CD8-positive, alpha-beta T cell (primary cell): ENCODE measurements at places on chromosomes 2 and 18.
A peak's percentile ranks its signal among the peaks of the same experiment; 100 is the strongest.

- no peak for DNase-seq
Measured at GRCh38 chr2:219803294-219803693, 175.9 kb downstream of the SLC4A3 start.

DNA sequence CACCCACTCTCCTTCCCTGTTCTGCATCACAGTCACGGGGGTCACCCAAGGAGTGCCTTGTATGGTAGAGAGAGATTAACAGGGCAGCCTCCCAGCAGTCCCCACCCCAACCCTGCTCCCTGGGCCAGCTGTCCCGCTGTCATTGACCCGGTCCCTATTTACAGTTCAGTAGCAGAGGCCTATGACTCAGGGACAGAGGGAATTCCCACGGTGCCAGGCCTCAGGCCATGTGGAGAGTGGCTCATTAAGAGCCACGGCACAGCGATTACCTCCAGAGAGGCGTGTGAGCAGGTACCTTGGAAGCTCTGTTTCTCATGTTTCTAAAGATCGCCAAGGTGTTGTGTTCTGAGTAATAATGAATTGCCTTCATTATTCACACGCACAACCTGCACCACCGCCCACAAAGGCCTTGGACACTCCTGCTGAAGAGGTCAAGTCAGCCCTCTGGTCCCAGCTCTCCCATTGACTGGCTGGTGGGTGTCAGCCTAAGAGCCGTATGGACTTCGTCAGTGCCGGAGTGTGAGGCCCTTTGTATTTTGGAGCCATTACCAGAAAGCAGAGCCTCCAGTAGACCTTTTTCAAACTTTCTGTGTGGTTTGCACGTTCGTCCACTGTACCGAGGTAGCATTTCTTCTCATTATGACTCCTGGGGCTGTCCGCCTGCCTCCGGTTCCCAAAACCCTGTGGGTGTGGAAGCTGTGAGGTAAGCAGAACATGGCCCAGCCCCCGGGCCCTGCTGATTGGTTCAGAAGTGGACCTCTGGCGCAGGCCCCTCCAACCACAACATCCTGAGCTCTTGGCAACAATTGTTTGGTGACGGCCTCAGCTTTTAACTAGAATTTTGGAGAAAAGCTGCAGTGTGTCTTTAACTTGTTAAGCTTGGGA, 47.0 kb downstream of the SERTAD2 start:
- peak; percentile 70 for DNase-seq

- no peak for DNase-seq
Measured at GRCh38 chr2:120787111-120787821, 51.6 kb downstream of the GLI2 start.

DNA sequence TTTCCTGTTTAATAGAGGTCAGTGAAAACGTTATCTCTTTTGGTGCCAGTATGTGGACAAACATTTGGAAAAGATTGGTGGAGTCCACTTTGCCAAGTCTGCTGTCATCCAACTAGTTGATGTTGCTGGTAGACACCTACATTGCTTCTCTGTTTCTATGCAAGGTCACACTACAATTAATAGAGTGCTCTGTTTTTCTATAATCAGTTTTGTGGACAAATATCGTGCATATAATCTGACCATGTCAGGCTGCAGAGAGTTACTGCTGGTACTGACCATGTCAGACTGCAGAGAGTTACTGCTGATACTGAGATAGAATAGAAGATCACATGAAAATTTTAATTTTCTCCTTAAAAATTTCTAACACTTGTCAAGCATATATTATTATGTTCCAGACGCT, 603.3 kb downstream of the TSN start:
- DNase-seq, result no peak

GRCh38 chr2:62265106-62265505, 69.2 kb downstream of the B3GNT2 start:
- no peak for DNase-seq

- no peak for DNase-seq
Measured at GRCh38 chr2:86393521-86394491, 47.4 kb upstream of the KDM3A start.

GRCh38 chr2:12240206-12240605, 476.5 kb upstream of the TRIB2 start:
- DNase-seq, result no peak

GRCh38 chr2:46296840-46297545, at the start of gene EPAS1:
Gene EPAS1, plus strand, starts transcription at chr2:46297407. Its CDS starts 505 bp downstream, at chr2:46297912.
- DNase-seq, result peak; percentile 83

GRCh38 chr2:45013229-45014015, 4.2 kb upstream of the SIX2 start:
- DNase-seq, result no peak

- DNase-seq, result no peak
Measured at GRCh38 chr2:176106581-176107539, at the start of gene HOXD11. Gene HOXD11, plus strand, starts transcription at chr2:176107280. Its CDS starts 76 bp downstream, at chr2:176107356.

DNA sequence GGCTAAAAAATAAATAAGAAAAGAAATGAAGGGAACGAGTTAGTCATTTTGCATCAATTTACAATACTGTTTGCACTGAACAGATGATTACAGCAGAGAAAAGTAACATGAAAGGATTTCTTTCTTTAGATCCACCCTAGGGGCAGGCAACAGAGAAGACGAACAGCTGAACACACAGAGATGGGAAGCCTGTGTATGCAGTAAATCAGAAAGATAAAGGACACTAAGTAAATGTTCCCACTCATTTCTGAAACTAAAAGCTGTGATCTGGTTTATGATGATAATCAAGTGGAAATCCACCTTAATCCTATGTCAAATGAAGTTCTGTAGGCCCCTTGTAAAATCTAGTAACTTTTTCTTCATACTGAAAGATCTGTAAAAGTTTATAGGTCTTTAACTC, 54.2 kb downstream of the AKAIN1 start:
- DNase-seq, result no peak

DNA sequence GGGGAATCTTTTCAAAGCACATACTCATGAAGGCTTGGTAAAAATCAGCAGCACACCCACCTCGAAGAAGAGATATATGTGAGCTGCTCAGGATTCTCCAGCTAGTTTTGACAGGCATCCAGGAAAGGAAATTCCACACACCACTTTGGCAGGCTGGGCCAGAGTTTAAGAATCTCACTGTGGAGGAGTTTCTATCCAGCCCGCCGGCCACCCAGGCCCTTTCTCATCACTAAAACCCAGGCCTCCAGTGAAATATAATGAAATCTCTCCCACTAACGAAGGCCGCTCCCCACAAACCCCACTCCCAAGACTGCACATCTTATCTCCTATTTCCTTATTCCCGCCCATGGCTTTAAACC, 202.0 kb downstream of the GLI2 start:
- DNase-seq, result no peak

GRCh38 chr18:57025540-57025939, 121.3 kb upstream of the BOD1L2 start:
- DNase-seq, result no peak

DNA sequence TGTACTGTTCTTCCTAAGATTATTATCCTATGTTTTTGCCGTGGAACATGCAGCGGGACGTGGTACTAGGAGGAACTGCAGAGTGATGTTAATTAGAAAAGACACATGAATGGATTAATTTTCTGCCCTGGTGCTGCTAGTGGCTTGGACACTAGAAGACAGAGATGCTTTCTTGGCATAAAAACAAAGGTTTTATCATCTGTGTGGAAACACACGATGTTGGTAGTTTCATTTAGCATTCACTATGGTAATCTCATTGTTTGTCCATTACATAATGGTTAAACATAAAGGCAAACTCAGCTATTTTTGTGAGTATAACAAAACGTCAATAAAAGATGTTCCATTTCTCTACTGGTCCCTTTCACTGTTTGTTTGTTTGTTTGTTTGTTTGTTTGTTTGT, 22.8 kb downstream of the COL6A3 start:
- no peak for DNase-seq

GRCh38 chr18:1916869-1917523, 654.3 kb downstream of the METTL4 start:
- no peak for DNase-seq

- no peak for DNase-seq
Measured at GRCh38 chr2:68906716-68907115, 35.5 kb upstream of the BMP10 start.

GRCh38 chr2:1674276-1674675, 70.0 kb downstream of the PXDN start:
- no peak for DNase-seq

DNA sequence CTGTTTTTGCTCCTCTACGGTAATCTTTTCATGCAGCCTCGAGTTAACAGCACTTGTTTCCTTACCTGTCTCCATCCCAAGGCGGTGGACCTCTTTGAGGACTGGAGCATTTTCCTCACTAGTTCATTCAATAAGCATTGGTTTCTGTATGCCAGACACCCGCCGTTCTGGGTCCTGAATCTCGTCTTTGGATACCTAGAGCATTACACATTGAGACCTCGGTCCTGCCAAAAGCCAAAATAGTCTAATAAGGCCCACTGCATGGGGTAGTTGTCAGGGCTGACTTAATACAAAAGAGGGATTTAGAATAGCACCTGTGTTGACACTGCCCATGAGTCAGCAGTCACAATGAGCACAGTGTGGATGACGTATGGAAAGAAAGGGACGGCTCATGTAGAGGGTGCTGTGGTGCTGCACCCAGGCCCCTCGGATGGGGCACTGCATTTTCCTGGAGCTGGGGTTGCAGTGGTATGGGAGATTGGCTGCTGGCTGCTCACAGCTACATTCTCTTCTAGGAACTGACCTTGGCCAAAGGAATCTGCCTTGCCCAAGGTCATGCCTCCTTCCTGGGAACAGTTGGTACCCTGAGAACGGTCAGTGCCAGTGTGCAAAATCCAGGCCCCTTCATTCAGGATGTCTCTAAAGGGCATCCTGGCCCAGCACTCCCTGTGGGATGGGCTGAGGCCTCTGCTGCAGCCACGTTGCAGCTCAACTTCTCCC, 126.9 kb upstream of the NCK2 start:
- no peak for DNase-seq

DNA sequence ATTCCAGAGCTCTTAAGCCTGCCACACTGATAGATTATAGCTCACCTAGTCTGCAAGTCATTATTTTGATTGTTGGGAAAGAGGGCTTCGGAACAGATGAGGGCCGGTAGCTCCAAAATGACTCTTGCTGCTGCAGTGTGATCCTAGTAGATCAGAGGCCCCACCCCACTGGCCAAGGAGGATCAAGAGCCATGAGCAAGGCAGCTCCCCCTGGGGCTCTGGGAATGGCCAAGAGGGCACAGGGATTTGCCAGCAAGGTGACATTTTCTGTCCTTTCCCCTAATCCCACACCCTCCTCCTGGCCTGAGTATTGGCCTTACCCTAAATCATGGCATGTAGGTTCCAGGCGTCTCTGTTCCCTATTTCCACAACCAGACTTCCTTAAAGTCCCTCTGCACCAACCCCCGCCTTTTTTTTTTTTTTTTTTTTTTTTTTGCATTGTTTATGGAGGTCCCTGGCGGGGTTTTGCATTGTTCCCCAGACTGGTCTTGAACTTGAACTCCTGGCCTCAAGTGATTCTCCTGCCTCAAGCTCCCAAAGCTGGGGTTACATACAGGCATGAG, 36.5 kb downstream of the EIF4E2 start:
- DNase-seq, result no peak

GRCh38 chr2:69918401-69918800, 3.5 kb downstream of the MXD1 start:
- no peak for DNase-seq

DNA sequence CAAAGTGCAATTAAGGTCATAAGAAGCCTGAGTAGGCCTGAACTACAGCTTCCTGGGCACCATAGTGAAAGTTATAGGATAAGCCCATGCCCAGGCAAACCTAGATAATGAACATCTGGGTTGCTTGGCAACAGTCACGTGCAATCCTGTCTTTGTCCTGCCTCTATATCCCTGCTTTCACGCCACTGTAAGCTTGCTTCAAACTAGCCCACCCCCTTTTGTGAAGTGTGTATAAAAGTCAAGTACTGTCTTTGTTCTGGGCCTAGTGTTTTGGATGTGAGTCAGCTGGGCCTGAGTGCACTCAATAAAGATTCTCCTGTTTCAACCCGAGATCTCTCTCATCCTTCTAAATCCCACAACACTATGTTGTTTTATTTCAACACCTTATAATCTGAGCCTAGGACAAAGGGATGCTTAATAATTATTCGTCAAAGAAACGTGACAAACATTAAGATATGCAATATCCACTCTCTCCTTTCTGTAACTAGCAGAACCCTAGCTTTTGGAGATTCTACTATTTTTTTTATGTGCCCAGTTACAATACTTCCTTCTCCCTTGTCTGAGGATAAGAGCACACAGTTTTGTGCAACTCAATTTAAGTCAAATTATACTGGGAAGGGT, 927.8 kb downstream of the SUCLG1 start:
- no peak for DNase-seq

GRCh38 chr2:191478799-191479679, 198.9 kb upstream of the NABP1 start:
- DNase-seq, result no peak

GRCh38 chr2:110772383-110772755, 40.0 kb downstream of the ACOXL start:
- no peak for DNase-seq

DNA sequence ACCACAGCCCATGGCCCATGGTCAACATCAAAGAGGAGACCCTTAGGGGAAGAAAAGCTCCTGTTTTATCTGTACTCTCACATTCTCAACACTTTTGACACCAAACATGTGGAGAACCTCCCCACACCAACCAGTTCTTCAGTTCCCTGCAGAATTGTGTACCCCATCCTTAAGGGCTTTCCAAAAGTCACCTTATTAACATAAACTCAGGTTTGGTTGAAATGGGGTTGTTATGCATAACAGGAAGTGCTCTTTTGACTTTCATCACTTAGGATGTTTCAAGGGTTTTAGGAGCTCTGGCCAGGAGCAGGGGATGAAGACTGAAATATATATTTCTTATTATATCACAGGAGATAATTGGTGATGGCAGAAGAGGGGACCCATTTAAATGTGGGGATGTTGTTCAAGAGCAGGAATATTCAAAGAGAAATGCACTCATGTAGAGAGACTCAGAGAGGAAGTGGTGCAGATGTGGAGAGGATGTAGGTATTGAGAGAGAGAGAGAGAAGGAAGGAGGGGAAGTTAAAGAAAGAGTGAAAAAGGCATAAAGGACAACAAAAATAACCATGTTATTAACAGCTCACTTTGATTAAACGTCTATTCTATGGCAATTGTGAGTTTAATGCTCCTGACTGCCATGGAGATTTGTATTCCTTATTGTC, 35.2 kb downstream of the SP140L start:
- no peak for DNase-seq

GRCh38 chr2:209456489-209456888, 32.6 kb downstream of the MAP2 start:
- no peak for DNase-seq

DNA sequence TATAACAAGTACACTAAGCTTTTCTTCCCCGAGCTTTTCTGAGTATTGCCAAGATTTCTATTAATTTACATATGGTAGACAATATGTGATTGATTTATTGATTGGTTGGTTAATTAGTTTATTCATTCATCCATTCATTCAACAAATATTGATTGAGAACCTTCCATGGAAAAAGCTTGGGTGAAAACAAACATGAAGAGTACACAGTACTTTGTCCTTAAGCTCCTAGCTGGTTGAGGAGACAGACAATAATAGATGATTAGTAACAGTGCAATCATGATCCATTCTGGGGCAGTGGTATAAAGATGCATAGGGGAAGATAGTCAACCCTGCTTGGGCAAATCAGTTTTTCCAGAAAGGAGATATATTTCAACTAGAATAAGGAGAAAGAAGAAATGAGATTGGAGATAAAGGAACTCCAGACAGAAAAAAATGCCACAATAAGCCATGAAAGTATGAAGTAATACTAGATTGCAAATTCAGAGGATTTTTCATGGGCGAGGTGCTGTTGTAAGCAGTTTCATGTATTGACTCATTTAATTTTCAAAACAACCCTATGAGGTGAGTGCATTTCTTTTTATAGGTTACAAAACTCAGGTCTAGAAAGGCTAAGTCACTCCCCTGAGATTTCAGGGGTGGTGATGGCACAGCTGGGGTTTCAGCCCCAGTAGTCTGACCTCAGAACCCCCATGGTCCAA, 129.5 kb downstream of the RND3 start:
- DNase-seq, result no peak
